ENCODE measurements at places on chromosomes 6 and 20.

GRCh38 chr20:62117362-62117646 lies 5.0 kb upstream of the LSM14B start:
- DNase-seq, result no peak

- no peak for DNase-seq
Observed at GRCh38 chr6:112155886-112156285, 68.5 kb downstream of the FAM229B start.

- DNase-seq, result no peak
Observed at GRCh38 chr6:5898102-5898501, 108.6 kb downstream of the NRN1 start.

- DNase-seq, result no peak
Observed at GRCh38 chr6:164998297-164998696, 311.1 kb downstream of the C6orf118 start.

DNA sequence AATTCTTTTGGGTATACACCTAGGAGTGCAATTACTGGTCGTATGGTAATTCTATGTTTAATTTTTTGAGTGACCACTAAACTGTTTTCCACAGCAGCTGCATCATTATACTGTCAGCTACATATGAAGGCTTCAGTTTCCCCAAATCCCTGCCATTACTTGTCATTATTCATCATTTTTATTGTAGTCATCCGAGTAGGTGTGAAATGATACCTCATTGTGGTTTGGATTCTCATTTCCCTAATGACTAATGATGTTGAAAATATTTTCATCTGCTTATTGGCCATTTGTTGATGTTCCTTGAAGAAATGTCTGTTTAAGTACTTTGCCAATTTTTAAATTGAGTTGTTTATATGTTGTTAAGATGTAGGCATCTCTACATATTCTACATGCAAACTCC lies 633.6 kb upstream of the IMPG1 start:
- DNase-seq, result no peak

GRCh38 chr6:98828211-98828788 lies 6.1 kb upstream of the POU3F2 start:
- DNase-seq, result no peak
